Retinal pigment epithelial cell (primary cell): ENCODE measurements at places on chromosomes 1 and 21.

- DNase-seq, result peak; percentile 69
Measured at GRCh38 chr1:89605692-89606091, 27.2 kb upstream of the LRRC8C start.

DNA sequence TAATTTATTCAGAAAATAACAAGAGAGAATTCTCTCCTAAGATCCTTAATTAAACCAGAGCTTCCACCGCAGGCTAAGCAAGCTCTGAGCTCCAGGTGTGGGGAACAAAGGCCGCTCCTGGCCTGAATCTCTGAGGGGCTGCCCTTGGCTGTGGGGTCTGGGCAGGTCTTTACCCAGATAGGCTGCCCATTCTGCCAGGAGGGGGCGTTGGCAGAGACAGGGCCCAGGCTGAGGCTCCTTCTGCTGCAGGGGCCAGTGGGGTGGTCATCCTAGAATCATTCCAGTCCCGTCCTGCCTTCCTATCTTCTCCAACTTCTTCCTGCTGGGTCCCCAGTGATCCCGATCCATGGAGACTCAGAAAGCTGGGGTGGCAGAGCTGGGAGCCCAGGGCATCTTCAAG is 82.9 kb upstream of the POU3F1 start:
- DNase-seq, result no peak

DNA sequence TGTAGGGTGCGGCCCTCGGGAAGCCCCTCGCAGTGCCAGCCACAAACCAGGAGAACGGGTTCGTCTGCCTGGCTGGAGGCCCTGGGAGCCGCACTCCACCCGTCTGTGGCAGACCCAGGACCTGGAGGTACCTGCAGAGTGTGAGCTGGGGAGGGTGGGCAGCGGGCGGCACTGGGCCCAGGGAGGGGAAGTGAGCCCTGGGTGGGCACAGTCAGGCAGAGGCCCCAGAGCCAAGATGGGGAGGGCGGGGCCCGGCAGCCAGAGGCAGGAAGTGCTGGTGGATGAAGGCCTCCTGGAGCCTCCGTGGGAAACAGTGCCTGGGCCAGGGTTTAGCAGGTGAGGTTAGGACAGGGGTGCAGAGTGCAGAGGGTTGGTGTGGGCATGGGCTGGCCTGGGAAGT is 4.0 kb upstream of the PEX10 start:
- no peak for DNase-seq

- DNase-seq, result no peak
Measured at GRCh38 chr1:40435876-40436275, 14.4 kb upstream of the ZFP69B start.

GRCh38 chr1:226882187-226882586 is 11.8 kb downstream of the PSEN2 start:
- DNase-seq, result no peak

DNA sequence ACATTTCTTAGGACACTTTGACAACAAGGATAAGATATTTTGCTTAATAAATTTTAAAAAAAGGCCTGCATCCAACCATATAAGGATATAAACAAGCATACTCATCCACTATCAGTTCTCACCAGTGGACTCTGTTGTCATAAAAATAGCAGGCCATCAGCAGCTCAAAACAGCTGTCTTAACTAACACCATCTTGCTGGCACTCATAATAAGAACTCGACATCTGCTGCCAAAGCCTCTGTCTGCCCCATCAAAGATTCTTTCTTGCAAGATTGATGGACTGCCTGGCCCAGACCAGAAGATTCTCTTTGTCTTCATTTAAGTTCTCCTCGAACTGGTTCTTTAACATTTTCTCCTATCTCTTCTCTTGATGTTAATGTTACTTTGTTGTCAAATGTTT is 10.1 kb downstream of the JMJD4 start:
- no peak for DNase-seq

DNA sequence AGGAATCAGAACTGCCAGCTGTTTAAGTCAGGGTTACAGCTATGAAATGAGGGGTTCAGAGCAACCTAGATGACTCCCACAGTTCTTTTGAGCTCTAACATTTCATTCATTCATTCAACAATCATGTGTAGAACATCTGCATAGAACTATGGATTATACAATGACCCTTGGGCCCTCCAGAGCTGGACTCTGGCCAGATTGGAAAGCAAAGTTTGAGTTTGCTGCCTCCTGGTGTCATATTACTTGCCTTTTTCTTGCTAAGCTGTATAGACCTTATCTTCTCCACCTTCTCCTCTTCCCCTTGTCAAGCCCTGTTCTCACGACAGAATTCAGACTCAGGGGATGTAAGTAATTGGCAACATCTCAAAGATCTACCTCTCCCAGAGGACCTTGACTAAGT is 4.0 kb downstream of the CASQ2 start:
- no peak for DNase-seq

DNA sequence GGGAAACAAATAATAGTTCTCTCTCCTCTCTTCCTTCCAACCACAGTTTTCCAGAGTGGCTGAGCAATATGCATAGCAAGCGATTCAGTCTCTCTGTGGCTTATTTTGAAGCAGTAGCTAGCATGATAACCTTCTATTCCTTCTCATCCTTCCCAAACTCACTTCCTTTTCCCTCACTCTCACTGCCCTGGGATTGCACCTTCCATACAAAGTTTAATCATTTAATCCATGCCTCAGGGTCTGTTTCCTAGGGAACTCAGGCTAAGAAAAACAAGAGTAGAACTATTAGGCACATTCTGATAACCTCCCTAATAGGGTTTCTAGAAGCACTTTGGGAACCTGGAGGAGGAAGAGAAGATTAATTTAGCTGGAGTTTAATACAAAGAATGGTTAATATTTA is 97.7 kb upstream of the S1PR1 start:
- no peak for DNase-seq

DNA sequence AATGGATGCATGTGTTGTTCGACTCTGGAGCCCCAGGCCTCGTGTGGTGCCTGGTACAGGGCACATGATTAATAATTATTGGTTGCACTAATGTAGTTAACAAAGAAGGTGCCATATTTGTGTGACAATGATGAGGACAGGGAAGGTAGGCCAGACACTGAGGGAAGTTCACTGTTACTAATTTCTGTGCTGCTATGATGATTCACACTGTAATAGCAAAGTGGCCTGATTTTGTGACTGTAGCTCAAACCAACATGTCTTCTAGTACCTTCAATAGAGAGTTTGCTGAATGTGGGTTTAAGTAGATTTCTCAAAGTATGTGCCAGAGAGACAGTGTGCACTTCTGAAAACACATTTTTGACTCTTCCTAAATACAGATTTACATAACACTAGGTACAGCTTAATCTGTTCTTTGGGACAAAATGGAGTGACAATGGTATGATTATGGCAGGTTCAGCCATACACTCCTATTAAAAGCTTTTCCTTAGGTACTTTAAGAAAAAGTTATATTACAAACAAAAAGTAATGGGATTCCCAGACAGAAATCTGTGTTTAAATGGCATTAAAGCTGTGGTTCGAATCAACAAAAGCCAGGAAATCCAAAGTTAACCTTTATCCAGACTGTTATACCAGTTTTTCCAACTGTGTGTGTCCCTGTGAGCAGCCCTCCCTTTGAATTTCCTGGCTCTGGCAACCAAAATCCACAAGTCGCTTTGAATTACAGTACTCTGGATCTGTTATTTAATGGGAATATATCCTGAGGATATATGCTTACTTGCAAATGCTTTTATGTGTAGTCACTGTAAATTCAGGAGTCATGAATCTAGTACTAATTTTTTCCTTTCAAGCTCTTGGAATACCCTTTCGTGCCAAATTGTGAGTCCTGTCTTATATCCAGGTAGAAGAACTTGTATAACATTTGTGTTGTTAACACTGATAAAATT is 277.1 kb upstream of the SGIP1 start:
- no peak for DNase-seq

GRCh38 chr1:7379441-7379971 is 391.6 kb upstream of the VAMP3 start:
- DNase-seq, result no peak

DNA sequence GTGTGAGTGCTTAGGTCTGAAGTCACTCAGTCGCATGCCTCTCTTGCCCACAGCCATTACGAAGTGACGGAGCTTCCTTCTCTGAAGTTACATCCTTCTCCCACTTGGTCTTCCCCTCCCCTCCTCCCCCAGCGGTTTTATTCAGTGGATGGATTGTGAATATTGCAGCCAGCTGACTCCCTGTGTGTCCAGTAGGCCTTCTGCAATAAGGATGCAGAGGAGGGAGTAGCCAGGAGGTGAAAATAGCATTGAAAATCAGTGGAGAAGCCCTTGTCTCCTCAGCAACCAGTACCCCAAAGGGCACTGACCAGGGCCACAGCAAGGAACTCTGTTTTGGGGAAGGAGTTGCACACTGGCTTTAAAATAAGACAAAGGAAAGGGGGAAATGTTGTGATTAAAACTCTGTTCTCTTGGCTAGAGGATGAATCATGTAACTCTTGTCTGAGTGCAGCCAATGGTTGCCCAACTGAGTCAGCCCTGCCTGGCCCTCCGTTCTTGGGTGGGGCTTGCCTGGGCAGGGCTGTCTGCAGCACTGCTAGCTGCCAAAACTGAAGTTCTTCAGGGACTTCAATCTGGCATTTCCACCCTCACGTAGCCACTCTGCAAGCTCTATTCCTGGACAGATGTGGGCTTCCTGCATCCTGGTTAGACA is 4.3 kb downstream of the S100A10 start:
- no peak for DNase-seq

- DNase-seq, result no peak
Measured at GRCh38 chr1:116259663-116260062, 113.4 kb upstream of the ATP1A1 start.

- DNase-seq, result no peak
Measured at GRCh38 chr21:14881863-14882499, 182.8 kb downstream of the NRIP1 start.

GRCh38 chr1:29684141-29684540 is 447.8 kb downstream of the PTPRU start:
- no peak for DNase-seq

GRCh38 chr1:41514381-41514780 is 29.9 kb upstream of the EDN2 start:
- no peak for DNase-seq

DNA sequence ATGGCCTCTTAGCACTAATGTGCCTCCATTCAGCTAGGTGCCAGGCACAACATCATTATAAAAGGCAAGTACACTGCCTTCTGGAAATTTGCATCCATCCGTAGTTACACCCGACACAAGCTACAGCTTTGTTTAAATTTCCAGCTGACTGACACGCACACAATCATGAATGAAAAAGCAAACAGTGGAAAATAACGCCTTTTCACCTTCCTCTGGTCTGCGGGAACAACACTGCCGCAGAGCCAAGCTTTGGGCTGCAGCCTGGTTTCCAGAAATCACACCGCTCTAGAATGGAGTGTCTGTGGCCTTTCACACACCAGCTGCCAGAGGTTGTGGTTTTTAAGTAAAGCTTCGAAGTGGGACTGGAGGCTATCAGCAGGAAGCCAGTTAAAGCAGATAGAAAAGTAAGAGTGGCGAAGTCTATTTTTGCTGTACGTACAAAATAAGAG is 142.8 kb upstream of the COA6 start:
- no peak for DNase-seq

- DNase-seq, result peak; percentile 68
Measured at GRCh38 chr1:31669786-31670592, 25.3 kb upstream of the PEF1 start.

DNA sequence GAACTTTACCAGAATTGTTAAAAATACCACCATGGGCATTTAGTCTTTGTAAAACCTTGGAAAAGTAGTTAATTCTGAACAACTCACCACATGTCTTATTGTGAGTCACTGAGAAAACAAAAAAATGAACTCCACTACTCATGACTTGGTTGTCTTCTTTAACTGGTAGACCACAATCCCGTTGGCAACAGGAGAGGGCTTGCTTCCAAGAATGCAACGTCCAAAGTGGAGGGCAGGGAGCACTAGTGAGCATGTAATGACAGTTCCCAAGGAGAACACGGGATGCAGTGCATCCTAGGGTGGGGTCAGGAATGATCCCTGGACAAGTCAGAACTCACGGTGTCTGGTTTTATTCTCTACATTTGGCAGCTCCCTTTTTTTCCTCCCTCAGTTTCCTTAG is 15.2 kb upstream of the HMCN1 start:
- peak; percentile 62 for DNase-seq

DNA sequence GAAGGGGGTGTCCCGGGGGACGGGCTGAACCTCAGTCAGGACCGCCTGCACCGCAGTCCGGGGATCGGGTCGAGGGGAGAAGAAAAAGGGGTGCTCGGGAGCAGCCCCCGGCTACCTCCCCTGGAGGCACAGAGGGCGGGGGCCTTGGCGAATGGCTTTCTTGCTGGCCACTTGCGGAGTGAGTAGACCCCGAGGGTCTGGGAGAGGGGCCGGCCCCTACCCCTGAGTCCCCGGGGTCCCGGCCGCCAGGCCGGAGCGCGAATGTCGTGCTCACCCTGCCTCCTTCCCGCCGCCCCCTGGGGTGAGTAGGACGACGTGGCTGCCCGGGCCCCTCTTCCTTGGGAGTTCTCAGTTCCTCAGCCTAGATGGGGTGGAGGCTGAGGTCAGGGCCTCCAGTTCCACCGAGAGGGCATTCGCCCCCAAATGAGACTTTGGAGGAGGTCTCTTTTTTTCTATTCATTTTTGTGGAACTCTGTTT is 113.0 kb downstream of the OSBPL9 start:
- DNase-seq, result no peak

GRCh38 chr1:157155658-157156057 is 17.5 kb upstream of the ETV3 start:
- DNase-seq, result no peak
